ENCODE measurements at places on chromosomes 4 and X.

DNA sequence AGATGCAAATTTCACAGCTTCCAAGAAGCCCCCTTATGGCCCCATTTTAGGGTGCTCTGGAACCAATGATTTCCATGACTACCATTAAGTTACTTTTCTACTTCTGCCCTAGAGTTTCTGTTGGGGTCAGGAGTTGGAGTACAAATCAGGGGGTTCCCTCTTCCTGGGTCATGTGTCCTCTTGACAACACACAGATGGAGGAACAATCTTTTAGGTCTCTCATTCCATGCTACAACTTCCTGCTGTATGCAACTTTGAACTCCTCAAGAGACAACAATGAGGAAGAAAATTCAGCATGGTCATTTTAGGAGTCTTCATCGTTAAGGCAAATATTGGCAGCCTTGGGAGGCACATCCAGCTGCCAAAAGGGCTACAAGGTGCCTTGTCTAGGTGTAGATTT lies 79.7 kb downstream of the SEL1L3 start:
- no peak for DNase-seq

DNA sequence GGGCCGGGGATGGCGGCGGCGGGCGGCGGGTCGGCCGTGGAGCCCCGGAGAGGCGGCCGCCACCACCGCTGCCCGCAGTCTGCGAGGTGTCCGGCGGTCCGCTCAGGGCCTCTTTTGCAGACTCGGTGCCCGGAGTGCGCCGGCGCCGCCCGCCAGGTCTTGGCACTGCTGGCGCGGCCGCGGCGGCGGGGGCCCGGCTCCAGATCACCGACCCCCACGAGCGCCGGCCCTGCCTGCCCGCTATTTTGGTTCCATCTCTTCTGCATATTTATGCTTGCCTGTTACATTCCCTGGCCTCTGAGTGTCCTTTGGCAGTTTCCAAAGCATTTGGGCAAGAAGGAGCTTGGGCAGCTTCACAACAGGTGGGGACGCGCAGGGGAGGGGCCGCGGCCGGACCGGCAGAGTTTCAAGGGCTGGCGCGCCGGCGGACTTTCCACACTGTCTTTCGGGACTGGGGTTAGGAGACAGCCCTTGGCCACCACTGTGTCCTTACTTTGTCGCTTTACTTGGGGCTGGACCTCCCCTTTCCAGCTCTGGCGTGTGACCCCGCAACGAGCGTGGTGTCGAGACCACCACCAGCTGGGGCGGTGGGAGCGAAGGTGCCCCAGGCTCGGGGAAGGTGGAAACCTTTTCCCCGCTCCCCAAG lies 668 bp upstream of the TAPT1 start:
- DNase-seq, result peak; percentile 11

DNA sequence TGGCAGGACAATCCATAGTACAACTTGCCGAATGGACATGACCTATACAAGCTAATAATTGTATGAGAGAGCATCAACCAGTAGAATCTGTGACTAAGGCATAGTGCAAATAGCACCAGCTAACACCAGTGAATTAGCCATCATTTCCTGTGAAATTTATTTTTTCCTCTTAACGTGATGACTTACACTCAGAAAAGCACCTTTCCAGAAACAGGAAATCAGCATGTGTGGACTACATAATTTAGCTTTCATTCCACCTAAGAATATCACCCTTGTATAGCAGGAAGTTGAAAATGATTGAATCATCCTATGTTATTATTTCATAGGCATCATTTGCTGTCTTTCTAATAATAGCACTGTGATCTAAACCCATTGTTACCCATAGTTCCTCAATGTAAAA lies 1393.4 kb upstream of the PCDH7 start:
- no peak for DNase-seq

DNA sequence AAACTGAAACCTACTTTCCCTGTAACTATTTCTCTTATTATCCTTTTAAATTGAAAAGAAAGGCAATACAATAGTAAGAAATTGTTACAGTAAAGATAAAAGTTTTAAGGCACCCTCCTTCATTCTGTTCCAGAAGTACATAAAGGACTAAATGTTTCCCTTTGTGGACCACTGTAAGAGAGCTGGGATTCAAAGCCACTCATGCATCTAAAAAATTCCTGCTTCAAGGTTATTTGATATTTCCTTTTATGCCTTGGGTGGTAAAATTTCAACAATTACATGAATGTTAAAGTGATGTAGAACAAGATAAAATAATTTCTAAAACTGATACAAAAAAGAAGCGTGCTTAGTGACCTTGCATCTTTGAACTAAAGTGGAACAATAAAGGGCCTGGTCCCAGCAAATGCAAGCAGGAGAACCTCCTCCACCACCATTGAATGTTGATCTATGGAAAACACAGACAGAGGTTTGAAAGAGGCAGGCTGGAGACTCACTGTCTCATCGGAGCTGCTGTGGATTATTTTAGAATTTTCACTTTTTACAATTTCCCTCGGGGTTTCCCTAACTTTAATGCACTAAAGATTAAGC lies 42.3 kb upstream of the PRSS12 start:
- no peak for DNase-seq

- DNase-seq, result no peak
Measured at GRCh38 chr4:173508386-173509035, 21.5 kb downstream of the HAND2 start.

GRCh38 chr4:186840222-186840701 lies 116.6 kb upstream of the FAT1 start:
- no peak for DNase-seq

- DNase-seq, result no peak
Measured at GRCh38 chr4:145851511-145852201, 87.0 kb downstream of the ZNF827 start.

GRCh38 chr4:139054791-139055505 lies 39.4 kb downstream of the NOCT start:
- no peak for DNase-seq

- DNase-seq, result no peak
Measured at GRCh38 chrX:123358457-123358856, 174.4 kb downstream of the GRIA3 start.

DNA sequence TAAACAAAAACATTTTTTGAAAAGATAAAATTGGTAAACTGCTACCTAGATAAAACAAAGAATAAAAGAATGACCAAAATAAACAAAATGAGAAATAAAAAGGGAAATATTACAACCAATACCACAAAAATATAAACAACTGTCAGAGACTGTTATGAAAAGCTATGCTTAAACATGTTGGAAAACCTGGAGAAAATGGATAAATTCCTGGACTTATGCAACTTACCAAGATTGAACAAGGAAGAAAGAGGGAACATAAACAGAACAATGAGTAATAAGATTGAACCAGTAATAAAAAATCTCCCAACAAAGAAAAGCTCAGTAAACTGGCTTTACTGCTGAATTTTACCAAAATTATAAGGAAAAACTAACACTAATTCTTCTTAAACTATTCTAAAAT lies 518.7 kb downstream of the GRXCR1 start:
- DNase-seq, result no peak

GRCh38 chr4:41209187-41209586 lies 5.2 kb downstream of the APBB2 start:
- DNase-seq, result no peak

- no peak for DNase-seq
Measured at GRCh38 chr4:139611391-139611790, 54.2 kb upstream of the MGST2 start.

DNA sequence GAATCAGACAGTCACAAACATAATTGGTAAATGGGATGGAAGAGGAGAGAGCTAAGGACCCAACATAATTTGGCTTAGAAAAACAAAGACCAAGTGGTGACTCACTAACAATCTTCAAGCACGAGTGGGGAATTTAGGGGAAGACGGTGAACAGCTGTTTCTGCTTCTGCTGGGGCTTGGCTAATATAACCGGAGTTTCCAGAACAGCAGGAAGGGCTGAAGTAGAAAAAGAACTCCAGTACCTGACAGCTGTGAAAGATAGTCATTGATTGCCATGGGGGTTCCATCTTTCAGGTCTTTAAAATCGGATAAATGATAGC lies 290.9 kb upstream of the LDB2 start:
- DNase-seq, result no peak

- DNase-seq, result no peak
Measured at GRCh38 chr4:55336138-55337034, 9.7 kb upstream of the SRD5A3 start.

- DNase-seq, result no peak
Measured at GRCh38 chrX:97145934-97146333, 262.2 kb downstream of the RPA4 start.

DNA sequence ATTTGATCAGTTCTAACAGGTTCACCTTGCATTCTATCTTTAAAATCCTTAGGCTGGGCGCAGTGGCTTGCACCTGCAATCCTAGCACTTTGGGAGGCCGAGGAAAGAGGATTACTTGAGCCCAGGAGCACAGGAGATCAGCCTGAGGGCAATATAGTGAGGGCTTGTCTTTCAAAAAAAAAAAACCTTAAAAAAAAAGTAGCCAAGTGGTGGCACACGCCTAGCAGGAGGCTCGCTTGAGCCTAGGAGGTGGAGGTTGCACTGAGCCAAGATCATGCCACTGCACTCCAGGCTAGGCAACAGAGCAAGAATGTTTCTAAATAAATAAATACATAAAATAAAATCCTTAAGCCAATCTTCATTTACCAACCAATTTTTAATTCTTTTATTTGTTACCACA lies 75.6 kb downstream of the PRSS12 start:
- DNase-seq, result no peak

All from stimulated activated CD8-positive, alpha-beta memory T cell treated with anti-CD3 and anti-CD28 coated beads, Interleukin-7, amount 100 ng/mL, for 24 hours (primary cell).